ENCODE measurements at places on chromosomes 2 and 18.

DNA sequence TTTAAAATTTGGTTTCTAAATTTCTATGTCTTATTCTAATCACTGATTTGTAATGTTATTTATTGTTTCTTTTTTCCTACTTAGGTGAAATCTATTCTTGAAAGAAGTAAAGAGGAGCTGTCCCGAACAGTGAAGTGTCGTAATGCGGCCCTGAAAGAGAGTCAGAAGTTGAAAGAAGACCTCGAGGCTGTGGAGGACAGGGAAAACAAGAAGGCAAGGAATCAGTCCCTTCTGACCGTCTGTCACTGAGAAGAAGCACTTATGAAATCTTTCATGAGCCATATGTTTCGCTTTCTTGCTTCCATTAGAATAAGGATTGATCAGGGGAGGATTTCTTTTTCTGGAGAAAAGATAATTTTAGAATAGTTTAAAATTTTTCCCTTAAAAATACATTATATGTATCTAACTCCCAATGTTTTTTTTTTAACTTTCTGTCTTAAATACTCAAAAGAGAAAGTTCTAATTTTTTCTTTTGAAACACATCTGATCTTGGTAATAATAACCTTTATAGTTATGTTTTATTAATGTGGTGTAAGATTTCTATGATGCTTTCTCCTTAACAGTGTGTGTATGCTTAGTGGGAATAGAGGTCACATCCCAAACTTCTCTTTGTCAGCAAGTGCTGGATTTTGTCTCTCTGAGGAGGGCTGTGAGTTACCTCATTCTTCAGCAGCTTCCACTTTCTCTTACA lies 79.0 kb downstream of the CCDC150 start:
- no peak for DNase-seq

DNA sequence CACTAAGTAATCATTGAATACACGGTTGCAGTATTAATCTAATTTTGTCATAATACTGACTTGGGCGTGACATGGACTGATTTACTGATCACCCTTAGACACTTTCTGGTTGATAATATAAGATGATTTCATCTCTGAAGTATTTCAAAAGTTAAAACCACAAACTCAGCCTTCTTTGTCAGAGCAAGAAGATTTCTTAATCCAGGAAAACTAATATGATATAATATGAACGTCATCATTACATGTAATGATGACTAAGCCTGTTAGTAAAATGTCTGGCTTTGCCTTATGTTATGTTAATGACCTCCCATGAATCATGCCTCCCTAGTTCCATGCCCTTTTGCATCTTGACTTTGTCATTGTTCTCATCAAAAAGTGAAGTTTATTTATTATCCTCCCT lies 1325.0 kb upstream of the CDH2 start:
- no peak for DNase-seq

GRCh38 chr2:45962177-45962921 lies 310.9 kb downstream of the PRKCE start:
- no peak for DNase-seq

- no peak for DNase-seq
Measured at GRCh38 chr2:107772353-107772752, 54.3 kb upstream of the RGPD4 start.

DNA sequence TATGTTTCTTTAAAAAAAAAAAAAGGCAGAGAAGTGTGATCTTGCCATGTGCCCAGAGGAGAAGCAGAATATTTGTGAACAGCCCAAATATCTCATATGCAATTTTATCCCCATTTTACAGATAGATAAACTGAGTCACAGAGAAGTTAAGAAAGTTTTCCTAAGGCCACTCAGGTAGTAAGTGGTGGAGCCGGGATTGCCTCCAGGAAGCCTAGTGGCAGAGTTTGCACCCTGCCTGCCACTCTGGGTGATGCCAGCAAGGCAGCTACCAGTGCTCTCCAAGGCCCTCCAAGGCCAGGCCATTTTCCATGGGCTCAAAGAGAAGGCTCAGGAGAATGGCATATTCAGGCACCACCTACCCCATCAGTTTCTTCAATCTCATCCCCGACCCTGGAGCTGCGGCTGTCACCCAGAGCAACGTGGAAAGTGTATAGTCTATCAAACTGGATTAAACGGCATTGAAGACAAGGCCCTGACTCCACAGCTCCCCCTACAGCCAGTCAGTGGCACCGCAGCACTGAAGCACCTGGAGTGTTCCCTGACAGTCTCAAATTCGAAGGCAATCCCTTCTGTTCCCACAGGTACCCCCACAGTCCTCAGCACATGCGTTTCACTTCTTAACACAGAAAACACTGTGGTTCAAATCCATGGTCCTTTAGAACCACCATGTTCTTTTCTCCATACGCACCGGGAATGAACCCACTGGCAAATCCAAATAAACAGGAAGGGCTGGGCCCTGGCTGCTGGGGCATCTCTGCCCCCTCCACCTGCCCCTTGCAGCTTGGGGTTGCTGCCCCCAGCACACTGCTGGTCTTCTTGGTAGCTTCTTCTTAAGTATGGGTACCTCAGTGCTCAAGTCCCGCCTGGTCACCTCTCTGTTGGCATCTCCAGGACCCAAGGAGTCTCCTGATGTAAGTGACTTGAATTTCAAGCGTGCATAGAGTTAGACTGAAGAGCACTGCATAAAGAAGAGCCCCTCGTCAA lies 175.3 kb downstream of the INHBB start:
- DNase-seq = no peak

- DNase-seq = no peak
Measured at GRCh38 chr2:66874411-66874810, 439.5 kb downstream of the MEIS1 start.

DNA sequence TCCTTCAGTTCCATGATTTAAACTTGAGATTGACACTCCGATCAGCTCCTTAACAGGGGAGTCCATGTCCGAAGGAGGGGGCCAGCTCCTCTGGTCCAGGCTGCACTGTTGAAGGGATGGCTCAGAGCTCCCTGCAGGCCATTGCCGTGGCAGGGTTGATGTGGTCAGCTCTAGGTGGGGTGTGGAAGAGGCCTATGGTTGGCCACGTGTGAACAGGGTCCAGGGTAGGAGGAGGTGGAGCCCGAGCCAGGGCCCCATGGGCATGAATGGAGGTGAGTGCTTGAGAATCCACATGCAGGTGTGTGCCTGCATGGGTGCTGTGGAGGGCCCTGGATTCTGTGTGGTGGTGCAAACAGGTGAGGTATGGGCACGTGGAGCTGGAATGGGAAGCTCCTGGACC lies 1.1 kb downstream of the SPEG start:
- no peak for DNase-seq

DNA sequence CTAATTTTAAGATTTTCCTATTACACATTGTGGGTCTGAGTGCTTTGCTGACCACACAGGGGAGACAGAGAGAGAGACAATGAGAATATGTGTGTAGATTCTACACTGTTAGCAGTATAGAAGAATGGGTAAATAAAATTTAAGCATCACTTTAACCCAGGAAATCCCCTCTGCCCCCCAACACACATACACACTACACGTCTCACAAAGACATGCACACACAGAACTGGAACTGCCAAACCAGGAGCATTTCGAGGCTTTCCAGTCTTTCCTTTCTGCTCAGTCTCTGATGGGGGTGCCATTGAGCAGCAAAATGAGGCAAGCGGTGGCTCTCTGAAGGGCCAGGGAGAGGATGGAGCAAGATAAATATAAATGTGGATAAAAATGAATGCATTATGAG lies 2.5 kb downstream of the MERTK start:
- no peak for DNase-seq

GRCh38 chr2:96315005-96315399 lies 9.7 kb upstream of the SNRNP200 start:
- no peak for DNase-seq

DNA sequence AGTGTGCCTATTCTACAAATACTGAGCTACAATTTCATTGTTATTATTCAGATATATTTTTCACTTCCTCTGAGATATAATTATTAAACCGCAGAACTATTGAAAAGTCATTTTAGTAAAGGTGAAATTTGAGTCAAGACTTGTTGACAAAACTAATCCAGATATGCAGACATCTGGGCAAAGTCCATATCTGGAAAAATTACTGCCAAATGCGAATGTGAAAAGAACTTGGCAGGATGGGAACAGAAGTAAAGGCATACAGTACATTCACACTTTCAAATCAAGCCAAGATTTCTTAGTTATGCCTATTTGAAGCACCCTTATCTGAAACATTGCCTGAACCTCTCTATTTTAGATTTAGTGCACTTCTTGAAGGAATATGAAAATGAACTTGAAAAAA lies 923.6 kb downstream of the CCDC85A start:
- DNase-seq = no peak

- no peak for DNase-seq
Measured at GRCh38 chr18:28637897-28638296, 461.0 kb upstream of the CDH2 start.

DNA sequence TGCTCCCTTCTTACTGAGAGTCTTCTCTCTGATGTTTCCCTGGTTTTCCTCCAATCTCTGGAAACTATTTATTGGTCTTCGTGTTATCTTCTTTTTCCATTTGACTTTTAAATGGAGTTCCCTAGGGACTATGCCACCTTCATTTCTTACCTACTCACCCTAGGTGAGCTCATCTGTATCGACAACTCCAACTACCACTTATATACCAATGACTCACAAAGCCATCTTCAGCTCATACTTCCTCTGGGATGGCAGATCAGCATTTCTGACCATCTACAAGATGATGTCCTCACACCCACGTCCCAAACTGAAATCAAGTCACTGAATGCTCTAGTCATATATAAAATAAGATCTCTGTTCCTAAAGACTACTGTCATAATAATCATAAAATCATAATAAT lies 40.6 kb downstream of the CFAP210 start:
- no peak for DNase-seq

DNA sequence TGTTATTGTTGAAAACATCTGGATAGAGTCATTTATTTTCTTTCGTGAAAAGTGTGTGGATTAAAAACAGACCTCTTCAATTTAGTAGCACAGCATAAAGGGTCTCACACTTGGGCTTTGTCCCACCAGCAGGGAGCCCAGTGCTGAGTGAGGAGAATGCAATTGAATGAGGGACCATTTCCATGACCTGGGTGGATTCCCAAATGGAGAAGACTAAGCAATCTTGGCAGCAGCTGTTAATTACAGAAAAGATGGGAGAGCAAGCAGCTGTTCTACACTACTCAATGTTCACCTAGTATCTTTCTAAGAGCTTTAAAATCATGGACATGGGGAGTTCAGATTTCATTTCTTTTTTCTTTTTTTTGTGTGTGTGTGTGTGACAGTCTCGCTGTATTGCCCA lies 121.8 kb upstream of the FN1 start:
- DNase-seq = no peak

- no peak for DNase-seq
Measured at GRCh38 chr2:181679544-181679979, 755 bp downstream of the NEUROD1 start.

Data from SIG-M5 (cell line).